ENCODE measurements at places on chromosomes 3 and 15.

DNA sequence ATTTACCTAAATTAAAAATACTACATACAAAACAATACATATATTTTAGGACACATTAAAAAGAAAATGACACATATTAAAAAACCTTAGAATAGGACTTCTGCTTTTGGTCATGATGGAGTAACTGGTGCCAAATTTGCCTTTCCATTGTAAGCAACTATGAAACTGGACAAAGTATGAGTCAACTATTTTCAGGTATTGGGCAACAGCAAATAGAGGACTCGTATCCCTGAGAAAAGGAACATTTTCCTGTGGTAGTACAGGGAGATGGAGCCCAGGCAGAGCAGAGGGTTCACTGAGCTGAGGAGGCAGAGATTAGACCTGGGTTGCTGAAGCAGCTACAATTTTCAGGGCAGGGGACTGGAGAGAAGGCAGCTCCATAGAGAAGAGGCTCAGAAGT lies 14.7 kb downstream of the CCR1 start:
- no peak for DNase-seq

- DNase-seq, result no peak
Measured at GRCh38 chr3:154971771-154972326, 108.3 kb upstream of the MME start.

- no peak for DNase-seq
Measured at GRCh38 chr3:40843851-40844548, 319.2 kb downstream of the ZNF621 start.

GRCh38 chr3:82376883-82377282 lies 615.4 kb upstream of the GBE1 start:
- no peak for DNase-seq

GRCh38 chr3:58352626-58353025 lies 19.9 kb downstream of the PXK start:
- DNase-seq, result no peak

DNA sequence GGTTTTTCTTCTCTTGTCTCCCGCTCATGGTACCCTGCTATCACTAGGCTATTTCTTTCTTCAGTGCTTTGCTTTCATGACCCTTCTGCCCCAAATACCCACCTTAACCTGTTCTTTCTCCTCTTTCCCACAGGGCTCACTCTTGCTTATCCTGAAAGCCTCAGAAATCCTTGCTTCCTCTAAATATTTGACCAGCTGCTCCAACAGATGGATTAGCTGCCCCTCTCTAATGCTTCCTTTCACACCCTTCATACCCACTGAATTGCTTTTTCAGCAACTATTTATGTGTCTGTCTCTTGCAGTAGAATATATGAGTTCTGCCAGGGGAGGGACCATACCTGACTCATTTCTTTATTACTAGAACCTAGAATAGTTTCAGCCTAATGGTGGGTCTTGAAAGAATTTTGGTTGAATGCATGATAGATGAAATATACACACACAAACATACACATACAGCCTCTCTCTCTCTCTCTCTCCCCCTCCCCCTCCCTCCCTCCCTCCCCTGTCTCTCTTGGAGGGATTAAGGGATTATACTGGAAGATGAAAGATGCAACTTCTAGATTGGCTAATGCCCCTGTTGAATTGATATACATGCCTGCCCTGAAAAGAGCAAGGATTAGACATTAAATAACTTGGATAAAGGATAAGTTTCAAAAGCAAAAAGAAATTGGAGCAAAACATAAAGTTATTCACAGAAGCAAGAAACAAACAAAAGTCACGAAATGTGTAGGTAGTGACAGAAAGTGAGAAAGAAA lies 95.0 kb upstream of the GADL1 start:
- no peak for DNase-seq

- no peak for DNase-seq
Measured at GRCh38 chr3:126473292-126474168, 2.2 kb downstream of the ZXDC start.

DNA sequence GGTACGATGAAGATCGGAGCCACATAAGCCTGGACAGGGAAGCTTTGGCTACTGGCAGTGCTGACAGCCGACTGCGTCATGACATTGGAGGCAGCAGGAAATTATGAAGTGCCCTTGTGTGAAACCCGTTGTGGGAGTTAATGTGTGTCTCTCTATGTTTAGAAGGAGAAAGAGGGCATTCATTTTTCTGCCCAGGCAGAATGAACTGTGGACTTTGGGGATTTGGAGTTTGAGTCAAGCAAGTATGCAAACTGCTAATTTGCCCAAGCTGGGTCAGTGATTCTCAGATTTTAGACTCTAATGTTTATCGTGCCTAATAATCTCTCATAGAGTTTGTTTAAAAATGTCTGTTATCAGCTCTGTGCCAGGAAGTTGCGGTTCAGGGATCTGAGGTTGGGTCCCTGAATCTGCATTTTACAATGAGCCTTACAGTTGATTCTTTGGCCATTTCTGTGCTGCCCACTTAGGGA lies 5.6 kb downstream of the CTXND1 start:
- no peak for DNase-seq

GRCh38 chr3:160886421-160886820 lies 130.4 kb downstream of the PPM1L start:
- no peak for DNase-seq

Data from left renal pelvis (tissue), 4 donors.